Activated CD8-positive, alpha-beta memory T cell treated with anti-CD3 and anti-CD28 coated beads for 1 hour (primary cell): ENCODE measurements at places on chromosomes 5 and 9.

- DNase-seq = no peak
Observed at GRCh38 chr5:113489299-113489698, 1.0 kb upstream of the MCC start.

GRCh38 chr5:92421942-92422341, 1038.8 kb upstream of the ARRDC3 start:
- no peak for DNase-seq

DNA sequence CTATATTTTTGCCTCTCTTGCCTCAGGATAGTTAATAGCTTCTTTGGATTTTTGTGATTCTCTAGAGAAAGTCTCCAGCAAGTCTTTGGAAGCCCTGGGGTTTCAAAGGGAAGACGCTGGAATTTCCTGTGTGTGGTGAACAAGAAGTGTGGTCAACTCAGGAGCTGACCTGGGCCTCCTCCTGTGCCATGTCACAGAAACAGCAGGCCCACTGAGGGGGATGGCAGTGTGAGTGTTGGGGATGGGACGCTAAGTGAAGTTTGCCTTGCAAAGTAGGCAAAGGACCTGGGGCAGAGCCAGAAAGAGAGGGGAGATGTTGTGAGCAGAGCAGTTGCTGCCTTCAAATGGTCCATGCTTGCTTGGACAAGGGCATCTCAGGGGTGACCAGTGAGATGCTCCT, 226.3 kb downstream of the DMRT2 start:
- DNase-seq = no peak

DNA sequence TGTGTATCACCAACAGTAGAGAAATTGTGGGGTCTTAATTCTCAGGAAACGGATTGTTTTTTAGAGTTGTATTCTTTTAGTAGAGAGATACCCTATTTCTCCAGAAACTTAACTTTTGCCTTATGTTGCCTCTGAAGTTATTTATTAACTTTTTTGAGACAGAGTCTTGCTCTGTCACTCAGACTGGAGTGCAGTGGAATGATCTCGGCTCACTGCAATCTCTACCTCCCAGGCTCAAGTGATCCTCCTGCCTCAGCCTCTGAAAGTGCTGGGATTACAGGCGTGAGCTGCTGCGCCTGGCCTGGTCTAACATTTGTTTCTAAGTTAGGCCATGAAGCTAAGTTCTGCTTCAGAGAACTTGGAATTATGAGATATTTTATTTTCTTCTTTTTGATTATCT, 75.0 kb downstream of the CFAP95 start:
- no peak for DNase-seq

DNA sequence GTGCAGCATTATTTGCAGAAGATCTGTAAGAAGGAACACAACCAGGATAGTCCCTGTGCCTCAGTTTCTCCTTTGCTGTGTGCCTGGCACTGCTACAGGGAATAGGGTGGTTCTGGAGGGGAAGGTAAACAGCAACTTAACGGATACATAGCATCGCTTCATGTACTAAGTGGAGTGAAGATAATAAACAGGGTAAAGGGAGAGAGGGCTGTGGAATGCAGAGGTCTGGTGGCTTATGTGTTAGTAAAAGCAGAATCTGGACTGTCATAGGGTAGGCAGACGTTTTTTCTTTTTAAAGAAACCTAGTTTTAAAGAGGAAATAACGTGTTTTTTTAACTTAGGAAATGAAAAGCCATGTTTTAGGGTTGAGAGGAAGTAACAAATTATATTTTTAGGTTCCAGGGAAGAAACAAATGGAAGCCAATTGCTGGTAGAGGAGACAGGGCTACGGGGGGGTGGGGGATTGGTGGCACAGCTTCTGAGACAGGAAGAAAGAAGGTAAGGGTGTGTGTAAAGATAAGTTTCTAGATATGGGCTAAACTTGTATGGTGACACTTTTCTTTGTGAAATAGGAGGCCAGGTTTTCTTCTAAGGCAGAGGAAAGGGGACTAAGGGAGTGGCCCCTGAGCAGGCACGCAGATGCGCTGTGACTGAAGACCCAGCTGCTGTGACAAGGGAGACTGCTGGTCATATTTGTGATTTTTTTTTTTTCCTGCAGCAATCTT, 1.3 kb downstream of the GNG10 start:
- no peak for DNase-seq

DNA sequence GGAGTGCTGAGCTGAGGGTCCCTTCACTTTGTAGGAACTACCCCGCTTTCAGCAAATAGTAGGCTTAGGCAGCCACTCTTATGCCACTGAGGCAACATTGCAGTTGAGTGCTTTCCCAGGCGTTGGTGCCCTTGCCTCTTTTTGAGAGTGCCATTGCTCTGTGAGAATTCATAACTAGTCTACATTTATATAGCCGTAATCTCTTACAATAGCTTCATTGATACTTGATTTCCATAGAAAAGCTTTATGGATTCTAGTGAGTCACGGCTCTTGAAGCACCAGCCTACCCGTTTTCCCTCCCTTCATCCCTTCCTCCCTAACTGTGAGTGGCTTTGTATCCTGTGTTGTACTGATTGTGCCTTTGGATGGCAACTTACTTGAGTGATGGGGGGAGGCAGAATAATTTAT, 283.9 kb downstream of the AOPEP start:
- no peak for DNase-seq

DNA sequence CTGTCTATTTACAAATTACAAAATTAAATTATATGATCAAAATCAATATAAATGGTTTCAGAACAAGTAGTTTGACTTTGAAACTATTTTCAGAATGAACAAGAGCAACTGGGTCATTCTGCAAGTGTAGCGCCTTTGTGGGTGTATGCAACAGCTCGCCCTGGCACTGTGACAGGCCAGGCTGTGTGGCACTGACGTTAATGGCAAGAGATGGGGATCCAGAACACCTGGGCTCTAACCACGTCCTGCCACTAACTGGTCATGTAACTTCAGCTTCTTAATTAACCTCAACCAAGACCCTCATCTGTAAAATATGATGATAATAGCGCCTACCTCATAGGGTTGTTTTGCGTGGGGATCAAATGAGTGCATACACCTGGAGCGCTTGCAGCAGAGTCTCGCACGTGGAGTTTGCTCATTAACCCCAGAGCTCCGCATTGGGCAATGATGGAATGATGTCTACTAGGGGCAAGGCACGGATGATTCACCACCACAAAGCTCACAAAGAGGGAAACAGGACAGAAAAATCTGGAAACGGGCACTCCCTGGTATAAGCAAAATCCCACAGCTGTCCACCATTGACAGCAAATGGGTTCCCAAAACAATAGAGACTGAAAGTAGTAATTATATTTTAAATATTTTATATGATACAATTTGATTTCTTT, 639.4 kb downstream of the SEMA5A start:
- no peak for DNase-seq

DNA sequence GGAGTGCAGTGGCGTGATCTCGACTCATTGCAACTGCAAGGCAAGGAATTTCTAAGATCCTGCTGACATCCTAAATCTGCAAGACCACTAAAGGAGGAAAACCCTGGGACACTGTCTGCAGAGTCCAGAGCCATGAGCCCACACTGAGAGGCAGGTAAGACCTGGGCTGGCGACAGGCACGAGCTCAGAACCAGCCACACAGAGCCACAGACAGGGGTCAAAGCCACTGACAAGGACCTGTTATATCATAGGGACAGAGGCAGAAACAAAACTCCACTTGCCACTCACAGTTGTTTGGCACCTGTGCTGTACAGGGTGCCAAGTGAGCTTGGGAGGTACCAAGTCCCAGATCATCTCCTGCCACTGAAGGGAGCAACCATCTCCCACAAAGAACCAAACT, 34.2 kb downstream of the IPPK start:
- DNase-seq = no peak

GRCh38 chr5:66247176-66247960, 103.3 kb downstream of the SREK1 start:
- DNase-seq = no peak

DNA sequence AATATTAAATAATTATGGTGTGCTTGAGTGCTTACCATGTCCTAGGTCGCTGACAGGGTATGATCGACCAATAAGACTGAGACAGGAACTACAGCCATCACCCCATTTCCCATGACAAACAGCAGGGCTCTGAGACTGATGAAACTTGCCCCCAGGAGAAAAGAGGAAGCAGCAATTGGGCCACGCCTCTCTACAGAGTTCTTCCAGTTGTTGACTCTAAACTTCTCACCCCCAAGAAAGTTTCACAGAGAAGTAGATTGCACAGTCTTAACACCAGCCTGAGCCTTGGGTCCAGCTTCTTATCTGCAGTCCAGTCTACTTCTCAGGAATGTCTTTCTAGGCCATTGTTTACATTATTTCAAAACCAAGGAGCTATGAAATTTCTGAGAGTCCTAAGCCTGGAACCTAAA, 182.2 kb upstream of the ANKRD55 start:
- no peak for DNase-seq

DNA sequence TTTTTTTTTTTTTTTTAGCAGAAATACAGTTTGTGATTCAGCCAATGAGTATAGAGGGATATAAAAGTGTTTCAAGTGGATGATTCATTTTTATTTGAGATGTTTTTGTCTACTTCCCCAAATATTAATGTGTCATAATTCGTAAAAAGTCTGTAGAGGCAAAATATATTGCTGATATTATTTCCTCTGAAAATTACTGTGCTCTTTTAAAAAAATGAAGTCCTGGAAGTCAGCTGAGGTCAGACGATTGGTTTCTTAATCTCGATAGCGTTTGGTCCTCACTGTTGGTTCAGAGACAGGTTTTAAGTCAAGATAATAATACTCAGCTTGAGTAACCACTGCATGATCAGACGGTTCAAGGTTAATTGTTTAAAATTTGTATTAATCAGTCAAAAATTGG, 19.5 kb downstream of the IL9 start:
- DNase-seq = no peak

DNA sequence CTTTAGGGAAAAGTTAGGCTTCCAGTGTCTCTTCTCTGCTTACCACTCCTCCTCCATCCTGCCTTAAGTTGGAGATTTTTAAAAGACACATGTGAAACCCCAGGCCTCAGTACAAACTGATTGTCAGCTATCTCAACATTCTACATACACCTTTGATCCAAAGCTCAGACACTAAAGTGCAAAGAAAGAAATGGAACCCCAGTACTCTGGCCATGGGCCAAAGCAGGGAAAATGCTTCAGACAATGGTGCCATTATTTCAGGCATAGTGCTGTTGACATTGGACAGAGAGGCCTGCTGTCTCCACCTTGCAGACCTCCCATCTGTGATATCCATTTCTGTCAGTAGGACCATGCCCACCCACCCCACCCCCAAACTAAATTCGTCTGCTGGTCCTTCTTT, 49.1 kb downstream of the G3BP1 start:
- DNase-seq = no peak

DNA sequence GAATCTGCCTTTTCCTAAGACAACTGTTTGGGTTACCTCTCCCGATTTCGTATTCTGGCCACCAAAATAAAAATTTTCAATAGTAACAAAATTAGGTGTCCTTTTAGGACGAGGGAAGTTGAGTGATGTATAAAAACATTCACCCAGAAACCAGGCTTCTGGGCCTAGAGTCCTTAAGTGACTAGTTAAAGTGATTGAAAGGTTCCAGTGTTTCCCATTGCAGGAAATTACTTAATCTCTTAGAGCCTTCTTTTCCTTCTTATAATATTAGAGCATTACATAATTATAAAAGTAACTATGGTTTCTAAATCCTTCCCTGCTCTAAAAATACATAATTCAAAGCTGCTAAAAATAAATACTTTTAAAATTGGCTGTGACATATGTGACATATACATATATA, 7.3 kb downstream of the MCIDAS start:
- no peak for DNase-seq

- no peak for DNase-seq
Observed at GRCh38 chr5:32839106-32839505, 128.0 kb downstream of the NPR3 start.

DNA sequence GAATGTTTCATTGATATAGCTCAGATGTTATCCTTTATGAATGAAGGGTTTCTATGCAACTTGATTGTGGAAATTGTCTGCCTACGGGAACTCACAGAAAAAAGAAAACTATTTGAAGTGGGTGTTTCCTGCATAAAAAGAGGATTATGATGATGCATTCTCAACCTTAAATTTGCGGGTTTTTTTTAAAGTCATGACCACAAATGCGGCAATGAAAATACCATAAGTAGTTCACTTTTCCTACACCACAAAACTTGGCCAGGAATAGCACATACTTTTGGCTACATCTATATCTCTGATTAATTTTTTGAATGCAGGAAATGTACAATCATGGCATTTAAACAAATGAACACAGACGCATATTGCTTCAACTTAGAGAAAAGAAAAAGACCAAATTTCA, 754.7 kb downstream of the DTWD2 start:
- DNase-seq = no peak

DNA sequence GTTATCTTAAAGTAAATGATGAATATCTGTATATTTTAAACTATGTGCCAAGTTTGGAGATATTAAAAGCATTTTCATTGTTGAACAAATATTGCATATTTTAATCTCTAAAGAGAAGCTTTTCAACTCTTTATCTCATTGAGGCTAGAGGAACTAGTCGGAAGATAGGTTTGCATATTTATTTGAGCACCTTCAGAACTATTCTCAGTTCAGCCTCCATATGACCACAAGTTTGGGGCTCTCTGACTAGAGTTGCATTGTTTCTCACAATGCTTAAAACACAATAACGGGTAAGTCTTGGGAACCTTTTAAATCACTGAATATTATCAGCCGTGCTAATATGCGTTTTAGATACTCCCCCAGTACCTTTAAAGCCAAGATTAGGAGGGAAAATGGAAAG, 47.3 kb upstream of the CTXN3 start:
- no peak for DNase-seq

DNA sequence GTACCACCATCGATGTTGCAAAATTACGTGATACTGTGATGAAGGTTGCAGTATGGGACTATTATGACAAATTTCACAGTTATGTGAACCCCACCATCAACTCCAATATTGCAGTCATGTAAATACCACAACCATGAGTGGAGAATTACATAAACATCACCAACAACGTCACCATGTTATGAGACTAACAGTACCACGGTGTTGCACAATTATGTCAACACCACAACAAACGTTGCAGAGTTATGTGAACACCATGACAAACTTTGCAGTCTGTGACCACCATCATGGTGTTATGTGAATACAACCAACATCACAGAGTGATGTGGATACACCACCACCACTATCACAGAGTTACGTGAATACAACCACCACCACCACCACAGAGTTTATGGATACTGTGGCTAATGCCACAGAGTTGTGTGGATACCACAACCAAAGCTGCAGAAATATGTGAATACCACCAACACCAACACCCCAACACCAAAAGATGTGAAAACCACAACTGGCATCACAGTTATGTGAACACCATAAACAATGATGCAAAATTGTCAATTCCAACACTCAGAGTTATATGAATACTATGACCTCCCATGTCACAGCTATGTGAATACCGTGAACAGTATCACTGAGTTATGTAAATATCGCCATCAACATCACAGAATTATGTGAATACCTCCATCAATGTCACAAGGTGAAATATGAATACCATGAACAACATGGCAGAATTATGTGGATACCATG, 62.4 kb downstream of the SHC3 start:
- no peak for DNase-seq

DNA sequence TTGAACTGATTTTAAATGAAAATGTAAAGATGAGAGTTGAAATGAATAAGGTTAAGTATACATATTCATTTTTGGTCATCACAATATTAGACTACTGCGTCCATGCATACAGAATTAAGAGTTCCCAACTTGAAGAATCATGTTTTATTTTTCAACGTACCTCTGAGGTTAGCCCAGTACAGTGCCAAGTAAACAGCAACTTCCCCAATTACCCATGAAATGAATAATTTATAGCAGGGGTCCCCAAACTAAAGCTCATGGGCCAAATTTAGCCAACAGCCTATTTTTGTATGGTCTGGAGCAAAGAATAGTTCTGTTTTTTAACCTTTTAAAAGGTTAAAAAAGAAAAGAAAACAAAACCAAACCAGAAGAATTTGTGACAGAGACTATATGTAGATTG, 167.9 kb downstream of the CDC42SE2 start:
- DNase-seq = no peak
